ENCODE measurements at places on chromosomes 5 and 9.

DNA sequence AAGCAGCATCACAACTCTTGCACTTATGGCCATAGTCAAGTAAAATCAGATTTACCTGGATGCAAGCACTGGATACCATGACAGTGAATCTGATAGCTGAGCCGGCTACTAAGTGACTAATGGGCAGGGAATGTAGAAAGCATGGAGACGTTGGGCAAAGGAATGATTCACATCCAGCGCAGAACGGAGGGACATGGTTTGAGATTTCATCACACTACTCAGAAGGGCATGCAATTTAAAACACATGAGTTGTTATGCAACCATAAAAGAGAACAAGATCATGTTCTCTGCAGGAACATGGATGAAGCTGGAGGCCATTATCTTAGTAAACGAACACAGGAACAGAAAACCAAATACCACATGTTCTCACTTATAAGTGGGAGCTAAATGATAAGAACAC lies 169.1 kb upstream of the PIK3R1 start:
- DNase-seq: no peak

- DNase-seq: no peak
These were observed 31.9 kb downstream of the ANKRD33B start for GRCh38 chr5:10595672-10596309.

DNA sequence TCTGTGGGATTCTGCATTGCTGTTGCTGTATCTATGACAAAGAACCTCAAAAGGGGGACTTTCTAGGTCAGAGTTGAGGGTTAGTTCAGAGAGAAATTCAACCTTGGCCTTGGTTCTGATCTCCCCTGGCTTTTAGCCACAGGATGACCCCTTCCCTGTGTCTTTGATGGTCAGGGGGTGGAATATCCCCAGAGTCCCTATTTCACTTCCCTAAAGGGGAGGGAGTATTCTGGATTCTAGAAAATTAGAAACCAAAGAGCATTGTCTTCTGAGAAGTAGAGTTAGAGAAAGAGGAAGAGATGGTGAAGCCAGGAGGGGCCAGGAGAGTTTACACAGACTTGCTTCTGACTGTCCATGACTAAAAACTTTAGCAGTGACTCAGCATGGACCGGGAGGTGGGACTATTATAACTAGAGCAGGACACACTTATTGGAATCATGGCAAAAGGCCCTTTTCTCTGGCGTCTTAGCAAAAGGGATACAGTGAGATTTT lies 56.2 kb upstream of the LPAR1 start:
- DNase-seq: no peak

- DNase-seq: no peak
These were observed 20.8 kb upstream of the MTAP start for GRCh38 chr9:21781656-21782055.

GRCh38 chr9:100307080-100307479 lies 45.7 kb downstream of the TEX10 start:
- DNase-seq: no peak

DNA sequence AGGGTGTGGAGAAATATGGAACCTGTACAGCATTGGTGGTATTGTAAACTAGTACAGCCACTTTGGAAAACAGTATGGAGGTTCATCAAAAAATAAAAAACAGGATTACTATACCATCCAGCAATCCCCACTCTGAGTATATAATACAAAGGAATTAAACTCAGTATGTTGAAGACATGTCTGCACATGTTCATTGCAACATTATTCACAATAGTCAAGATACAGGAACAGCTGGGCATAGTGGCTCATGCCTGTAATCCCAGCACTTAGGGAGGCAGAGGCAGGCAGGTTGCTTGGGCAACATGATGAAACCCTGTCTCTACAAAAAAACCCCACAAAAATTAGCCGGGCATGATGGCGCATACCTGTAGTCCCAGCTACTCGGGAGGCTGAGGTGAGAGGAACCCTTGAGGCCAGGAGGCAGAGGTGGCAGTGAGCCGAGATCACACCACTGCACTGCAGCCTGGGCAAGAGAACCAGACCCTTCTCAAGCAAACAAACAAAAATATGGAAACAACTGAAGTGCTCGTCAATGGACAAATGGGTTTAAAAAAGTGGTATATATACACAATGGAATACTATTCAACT lies 63.6 kb downstream of the TMEM174 start:
- no peak for DNase-seq

DNA sequence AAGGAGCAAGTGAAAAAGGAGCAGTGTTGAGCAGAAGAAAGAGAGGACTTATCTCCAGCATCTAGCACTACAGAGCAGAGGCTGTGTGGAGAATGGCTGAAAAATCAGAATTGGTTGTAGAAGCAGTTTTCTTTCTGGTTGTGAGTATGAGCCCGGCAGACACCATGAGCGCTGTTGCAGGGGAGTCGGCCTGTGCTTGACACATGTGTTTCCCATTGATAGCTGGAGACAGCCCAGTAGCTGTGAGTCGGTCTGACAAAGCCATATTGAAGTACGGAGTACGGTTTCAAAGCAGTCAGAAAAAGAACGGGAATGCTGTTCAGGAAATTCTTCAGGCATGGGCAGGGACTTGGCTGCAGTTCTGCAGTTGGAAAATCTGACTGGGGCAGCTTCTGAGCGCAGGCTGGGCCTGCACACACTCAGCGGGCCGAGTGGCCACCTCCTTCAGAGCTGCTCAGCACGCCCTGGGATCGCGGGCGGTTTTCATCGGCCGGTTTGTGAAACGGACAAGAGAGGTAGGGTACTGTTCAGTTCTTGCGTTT lies at the start of gene SGCD:
Gene SGCD, plus strand, starts transcription at position 447 of the 542 bp plus-strand sequence.
- DNase-seq: no peak

DNA sequence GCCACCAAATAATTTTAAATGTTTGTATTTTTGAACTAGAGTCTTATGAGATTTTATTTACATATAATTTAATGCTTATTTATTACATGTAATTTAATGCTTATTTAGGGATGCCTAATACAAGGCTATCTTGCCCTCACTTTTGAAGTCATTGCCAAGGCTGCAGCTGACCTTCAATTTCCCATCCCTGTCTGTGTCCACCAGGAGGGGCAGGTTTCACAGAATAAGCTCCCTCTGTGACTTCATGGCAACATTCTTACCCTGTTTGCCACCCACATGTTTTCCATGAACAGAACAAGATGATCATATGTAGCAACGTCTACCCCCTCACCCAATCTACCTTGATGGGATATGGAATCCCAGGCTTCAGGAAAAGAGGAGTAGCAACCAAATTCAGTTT lies 27.0 kb downstream of the C5 start:
- no peak for DNase-seq

- no peak for DNase-seq
These were observed 90.7 kb downstream of the RAD23B start for GRCh38 chr9:107373809-107374208.

GRCh38 chr9:105637787-105638395 lies 24.4 kb upstream of the TAL2 start:
- DNase-seq: no peak

DNA sequence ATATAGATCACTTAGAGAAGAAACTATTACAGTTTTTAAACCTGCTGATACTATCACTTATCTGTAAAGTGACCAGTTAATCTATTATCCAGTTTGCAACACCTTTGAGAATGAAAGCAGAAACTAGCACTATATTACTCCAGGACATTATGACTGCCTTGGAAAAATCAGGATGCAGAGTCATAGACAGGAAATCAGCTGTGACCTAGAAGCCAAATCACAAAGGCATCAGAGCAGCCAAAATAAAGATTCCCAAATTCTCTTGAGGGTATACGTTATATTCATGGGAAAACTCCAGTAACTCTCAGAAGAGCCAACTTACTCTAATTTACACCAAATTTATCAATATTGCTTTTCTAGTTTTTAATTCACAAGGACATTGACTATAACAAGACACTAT lies 49.9 kb downstream of the CDO1 start:
- no peak for DNase-seq

- DNase-seq: no peak
These were observed 17.7 kb upstream of the ANXA1 start for GRCh38 chr9:73133921-73134407.

DNA sequence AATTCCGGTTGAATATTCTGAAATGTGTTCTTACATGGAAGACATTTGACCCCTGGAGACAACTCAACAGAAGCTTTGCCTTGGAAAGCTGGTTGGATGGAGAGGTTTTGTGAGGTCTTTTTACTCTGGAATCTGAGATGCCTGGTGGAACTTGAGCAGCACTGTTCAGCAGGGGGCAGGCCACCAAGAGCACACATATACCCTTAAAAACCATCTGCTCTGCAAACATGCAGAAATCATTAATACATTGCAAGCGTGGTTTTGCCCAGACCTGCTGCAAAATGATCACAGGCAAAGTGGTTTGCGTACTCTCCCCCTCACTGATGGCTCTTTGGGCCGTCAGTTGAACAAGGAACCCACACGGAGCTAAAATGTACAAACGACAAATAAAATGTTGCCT lies 32.8 kb upstream of the DAP start:
- no peak for DNase-seq

GRCh38 chr5:180603076-180603594 lies 11.8 kb upstream of the SCGB3A1 start:
- DNase-seq: no peak

GRCh38 chr9:22228542-22228941 lies 218.1 kb upstream of the DMRTA1 start:
- no peak for DNase-seq

DNA sequence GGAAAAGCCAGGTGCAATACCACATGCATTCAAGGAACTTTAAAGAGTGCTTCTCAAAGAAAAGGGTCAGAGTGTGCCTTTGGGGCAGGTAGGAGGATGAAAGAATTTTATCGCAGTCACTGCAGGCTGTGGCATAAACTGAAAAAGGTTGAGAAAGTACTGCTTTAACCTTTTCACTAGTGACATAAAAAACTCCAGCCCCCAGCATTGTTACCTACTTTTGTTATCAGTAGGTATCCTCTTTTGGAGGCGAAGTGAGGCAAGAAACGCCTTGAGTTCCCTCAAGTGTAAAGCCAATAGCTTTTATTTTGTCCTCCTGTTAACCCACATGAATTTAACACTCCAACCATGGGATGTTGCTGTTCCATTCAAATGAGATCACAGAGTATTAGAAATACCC lies 64.7 kb upstream of the CHD1 start:
- DNase-seq: no peak

- DNase-seq: no peak
These were observed 51.6 kb upstream of the EGFL7 start for GRCh38 chr9:136611119-136611518.
